ENCODE measurements at places on chromosomes 11 and 22.

DNA sequence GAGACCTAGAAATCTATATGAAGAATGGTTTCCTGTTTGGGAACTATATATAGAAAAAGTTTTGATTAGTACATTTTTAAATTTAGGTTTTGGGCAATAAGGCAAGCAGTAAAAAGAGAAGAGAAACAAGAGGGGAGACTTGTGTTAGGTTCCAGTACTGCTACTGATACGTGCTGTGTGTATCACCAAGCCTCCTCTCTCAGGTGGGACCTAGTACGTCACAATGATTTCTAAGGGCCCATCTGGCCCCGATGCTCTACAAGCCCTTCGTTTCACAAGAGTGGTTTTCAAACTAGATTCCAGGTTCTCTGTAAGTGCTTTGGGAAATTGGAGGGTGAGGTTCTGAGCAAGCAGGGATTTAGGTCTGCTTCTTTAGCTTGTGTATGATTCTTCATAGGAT lies 39.2 kb downstream of the USP35 start:
- DNase-seq = no peak

- DNase-seq = no peak
Observed at GRCh38 chr11:62602141-62603071, 741 bp upstream of the MTA2 start.

GRCh38 chr22:32743046-32743445 lies 58.5 kb upstream of the TIMP3 start:
- DNase-seq = no peak

DNA sequence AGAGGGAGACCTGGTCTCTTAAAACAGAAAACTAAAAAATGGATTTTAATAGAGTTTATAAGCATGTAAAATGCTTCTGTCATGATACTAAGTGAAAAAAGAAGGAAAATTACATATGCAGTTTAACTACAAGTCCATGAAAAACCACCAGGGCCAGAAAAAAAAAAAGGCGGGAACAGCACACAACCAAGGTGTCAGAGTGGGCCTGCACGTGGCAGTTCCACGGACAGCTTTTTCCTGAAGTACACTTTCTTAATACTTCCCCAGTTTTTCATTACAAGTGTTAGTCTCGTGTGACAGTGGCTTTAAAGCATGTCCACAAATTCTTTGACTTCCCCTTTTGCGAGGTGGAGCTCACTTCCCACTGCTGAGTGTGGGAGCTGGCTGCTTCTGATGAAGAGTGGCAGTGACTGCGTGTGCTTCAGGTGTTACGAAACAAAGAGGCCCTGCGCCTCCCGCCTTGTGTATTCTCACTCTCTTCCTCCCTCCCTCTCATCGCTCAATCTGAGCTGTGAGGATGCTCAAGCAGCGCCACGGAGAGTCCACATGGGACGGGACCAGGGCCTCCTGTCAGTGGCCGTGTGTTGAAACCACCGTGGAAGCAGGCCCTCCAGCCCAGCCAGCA lies 16.4 kb downstream of the PPM1F start:
- DNase-seq = no peak

- DNase-seq = no peak
Observed at GRCh38 chr11:133553885-133554740, 21.8 kb upstream of the OPCML start.

DNA sequence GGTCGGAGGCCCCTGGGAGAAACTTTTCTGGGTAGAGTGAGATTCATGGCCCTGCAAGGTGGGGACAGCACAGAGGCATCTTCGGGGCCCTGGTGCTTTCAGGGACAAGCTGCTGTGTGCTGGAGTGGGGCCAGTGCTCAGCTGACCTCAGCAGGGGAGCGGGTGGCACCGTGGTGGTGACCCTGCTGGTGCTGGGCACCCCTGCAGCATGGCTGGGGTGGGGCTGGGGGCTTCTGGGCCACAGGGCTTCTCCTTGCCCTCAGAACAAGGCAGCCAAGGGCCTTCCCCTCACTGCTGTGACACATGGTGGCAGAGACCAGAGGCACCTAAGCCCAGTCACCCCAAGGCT lies 24.9 kb upstream of the GNB1L start:
- no peak for DNase-seq

DNA sequence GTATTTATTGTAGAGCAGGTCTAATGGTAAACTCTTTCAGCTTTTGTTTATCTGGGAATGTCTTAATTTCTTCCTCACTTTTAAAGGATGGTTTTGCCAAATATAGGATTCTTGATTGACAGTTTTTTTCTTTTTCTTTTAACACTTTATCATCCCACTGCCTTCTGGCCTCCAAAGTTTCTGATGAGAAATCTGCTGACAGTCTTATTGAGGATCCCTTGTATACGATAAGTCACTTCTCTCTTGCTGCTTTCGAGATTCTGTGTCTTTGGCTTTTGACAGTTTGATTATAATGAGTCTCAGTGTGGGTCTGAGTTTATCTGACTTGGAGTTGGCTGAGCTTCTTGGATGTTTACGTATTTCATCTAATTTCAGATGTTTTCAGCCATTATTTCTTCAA lies 6.7 kb upstream of the TSKU start:
- DNase-seq = no peak

DNA sequence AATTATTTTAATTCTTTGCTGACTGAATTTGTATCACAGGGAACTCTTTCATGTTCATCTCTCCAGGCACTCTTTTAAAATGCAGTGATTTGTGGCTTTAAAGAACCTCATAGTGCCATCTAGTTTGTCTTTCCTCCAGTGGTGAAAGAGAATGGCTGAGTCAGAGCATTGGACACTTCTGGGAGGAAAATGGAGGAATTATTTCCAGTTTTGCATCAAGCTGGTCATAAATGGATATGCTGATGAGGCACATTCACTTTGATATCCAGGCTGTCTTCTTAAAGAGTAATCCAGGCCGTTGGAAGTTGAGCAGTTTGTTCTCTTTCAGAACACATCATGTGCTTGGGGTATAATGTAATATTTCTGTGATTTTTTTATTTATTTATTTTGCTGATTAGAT lies 273.7 kb downstream of the DDX10 start:
- peak; percentile 18 for DNase-seq

DNA sequence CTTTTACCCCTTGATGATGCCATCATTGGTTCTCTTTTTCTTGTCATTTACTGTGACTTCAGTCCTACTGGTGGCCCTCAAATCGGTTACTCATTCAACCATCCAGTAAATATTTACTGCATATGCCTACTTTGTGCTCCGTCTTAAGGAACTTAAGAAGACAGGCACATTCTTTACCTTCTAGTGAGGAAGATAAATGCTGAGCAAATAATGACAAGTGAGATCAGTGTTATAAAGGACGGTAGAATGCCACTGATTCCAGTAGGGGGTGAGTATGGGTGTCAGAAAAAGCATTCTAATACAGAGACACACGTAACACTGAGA lies 1.6 kb downstream of the ANKRD42 start:
- no peak for DNase-seq

- peak; percentile 71 for DNase-seq
Observed at GRCh38 chr11:2532704-2533586, 88.1 kb downstream of the KCNQ1 start.

DNA sequence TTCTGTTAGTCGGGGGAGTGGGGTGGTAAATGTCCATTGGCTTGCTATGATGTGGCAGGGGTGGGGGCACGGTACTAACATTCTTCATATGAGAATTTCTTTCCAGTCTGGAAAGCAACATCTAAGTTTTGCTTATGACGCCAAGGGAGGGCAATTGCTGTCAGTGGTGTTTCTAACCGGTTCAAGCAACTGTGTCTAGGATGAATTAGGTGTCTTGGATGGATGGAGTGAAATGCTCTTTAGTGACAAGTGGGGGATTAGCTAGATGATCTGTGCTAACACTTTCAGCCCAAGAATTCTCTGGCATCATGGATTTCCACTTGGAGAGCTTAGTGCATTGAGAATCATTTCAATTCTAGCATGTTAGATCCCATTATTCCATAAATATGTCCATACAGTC lies 262.6 kb upstream of the SORL1-AS1 start:
- DNase-seq = no peak

DNA sequence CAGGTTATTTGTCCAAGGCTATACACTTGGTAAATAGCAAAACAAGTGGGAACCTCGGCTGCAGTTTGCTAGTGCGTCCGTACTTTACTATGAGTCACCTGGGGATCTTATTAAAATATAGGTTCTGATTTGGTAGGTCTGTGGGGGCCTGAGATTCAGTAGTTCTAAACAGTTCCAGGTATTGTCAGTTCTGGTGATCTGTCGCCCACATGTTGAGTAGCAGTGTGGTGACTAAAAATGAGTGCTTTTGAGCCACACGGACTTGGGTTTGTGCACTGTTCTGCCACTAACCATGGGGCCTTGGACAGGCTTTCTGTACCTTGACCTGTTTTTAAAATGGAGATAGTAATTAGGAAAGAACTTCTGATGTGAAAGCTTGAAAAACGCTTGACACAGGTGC lies 15.7 kb downstream of the FBXO7 start:
- no peak for DNase-seq

DNA sequence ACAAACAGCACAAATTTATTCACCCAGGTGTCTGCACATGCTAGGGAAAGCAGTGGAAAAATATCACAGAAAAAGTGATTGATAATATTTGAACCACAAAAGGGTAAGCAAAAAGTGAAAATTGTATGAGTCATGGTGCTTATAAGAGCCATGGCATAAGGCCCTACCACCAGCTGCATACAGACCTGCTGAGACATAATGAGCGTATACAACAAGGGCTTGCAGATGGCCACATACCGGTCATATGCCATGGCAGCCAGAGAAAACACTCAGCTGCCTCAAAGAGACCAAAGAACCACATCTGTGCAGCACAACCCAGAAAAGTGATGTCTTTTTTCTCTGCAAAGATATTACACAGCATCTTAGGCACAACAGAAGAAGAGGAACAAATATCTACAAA lies 71.4 kb upstream of the OR9G4 start:
- peak; percentile 65 for DNase-seq

DNA sequence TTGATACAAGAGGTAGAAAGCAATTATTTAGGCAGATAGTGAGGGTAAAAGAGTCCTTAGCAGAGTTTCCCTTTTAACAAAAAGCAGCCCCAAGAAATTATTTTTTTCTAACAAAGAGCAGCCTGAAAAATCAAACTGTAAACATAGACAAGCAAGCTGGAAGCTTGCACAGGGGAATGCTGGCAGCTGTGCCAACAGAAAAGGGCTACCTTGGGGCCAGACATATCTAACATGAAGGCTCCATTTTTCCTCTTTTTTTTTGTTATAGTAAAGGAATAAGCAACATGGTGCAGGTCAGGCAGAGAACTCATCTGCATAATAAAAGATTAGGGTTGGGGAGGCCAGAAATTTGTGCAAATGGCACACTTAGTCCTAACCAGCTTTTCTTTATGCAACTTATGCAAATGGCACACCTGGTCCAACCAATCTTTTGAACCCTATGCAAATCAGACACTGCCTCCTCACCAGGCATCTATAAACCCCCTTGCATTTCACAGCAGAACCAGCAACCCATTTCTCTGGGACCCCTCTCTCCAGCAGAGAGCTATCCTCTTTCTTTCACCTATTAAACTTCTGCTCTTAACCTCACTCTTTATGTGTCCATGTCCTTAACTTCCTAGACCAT lies 41.8 kb downstream of the PDGFD start:
- DNase-seq = no peak

DNA sequence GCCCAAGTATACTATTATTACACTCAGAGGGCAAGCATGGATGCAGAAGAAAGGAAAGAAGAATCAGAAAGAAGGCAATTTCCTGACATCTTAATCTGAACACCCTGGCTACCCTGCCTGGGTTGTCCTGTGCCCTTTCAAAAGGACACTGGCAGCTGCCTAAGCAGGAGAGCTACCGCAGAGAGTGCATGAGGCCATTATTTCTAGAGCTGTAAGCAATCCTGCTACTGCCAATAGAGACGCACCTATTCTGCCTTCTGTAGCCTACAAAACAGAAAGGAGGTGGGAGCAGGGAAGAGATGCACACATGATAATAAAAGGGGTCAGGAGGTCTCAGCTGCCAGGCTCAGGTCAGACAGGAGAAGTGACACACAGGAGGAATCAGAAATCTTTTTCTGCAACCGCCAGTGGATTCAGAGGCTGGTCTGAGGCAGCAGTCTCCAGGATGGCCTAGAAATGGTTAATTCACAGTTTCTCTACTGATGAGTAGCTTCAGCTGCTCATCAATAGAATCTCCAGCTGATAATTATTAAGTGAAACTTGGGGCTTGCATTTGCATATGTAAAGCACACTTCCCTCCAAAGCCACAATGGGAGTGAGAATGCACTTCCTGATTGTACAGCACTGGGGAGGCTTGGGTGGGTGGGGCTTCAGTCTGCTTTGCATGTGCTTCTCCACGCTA lies 253.9 kb downstream of the LARGE1 start:
- no peak for DNase-seq

GRCh38 chr11:108142304-108142703 lies 20.9 kb downstream of the ACAT1 start:
- DNase-seq = no peak

DNA sequence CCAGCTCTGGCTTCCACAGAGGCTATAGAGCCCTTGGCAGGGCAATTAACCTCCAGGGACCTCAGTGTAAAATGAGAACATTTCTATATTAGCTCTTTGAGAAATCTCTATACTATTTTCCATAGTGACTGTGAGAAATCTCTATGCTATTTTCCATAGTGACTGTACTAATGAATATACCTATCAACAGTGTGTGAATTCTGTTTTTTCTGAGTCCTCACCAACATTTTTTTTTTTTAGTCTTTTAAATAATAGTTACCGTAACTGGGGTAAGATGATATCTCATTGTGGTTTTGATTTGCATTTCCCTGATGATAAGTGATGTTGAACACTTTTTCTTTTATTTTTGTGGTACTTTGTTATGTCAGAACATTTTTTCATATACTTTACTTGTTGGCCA lies 7.0 kb upstream of the MTNR1B start:
- DNase-seq = no peak

DNA sequence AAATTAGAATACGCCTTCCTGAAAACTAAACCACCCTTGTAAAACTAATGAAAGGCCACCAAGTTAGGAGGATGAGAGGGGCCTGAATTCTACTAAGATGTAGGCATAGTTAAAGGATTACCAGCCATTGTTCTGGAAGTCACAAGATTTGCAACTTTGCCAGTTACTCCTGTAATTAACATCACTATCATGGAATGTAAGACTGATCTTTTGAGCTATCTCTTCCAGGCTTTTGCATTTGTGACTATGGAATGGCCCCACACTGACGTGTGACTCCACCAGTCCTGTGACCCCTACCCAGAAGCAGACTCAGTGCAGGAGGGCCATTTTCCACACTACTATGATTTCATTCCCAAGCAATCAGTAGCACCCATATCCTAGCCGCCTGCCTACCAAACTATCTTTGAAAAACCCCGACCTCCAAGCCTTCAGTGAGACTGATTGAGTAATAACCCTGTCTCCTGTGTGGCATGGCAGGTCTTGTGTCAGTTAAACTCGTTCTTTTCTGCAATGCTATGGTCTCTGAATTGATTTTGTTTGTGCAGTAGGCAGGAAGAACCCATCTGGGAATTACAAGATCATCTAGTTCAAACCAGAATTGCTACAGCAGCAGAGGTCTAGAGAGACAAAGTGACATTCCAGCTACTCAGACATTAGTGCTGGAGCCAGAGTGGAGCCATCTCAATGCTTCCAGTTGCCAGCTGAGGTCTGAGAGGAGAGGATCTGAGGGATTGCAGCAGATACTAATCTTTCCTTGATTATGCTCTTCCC lies 1.9 kb upstream of the CTSF start:
- no peak for DNase-seq

GRCh38 chr11:35711173-35711910 lies 48.8 kb downstream of the TRIM44 start:
- no peak for DNase-seq

GRCh38 chr11:75931124-75931523 lies 116.1 kb downstream of the UVRAG start:
- peak; percentile 19 for DNase-seq
